ENCODE measurements at places on chromosomes 7 and 10. TPM values are rescaled to one million over a fixed set of nuclear protein-coding genes. Genes with fewer than 3 reads are reported as not detected.

- peaks cover 42% of the 10 kb centered on the region for H3K4me1 ChIP-seq
- H3K4me3 ChIP-seq, result peak overlapping the region; percentile 90
Measured at GRCh38 chr7:98281757-98282606, 496 bp downstream of the BRI3 start.

Gene DLX5
- not detected for total RNA-seq

Gene OR2A5
- not detected for total RNA-seq

GRCh38 chr7:105178928-105179541 lies 165.0 kb downstream of the KMT2E start:
- H3K4me1 ChIP-seq, result peaks cover 15% of the 10 kb centered on the region
- no peak for DNase-seq
- H3K27ac ChIP-seq, result no peak overlapping the region
- H3K27me3 ChIP-seq, result no peaks in the 10 kb centered on the region
- no peak overlapping the region for H3K4me3 ChIP-seq

Gene CFTR
- total RNA-seq, result 0.06 TPM

GRCh38 chr7:151272877-151273276 lies 24.4 kb upstream of the SMARCD3 start:
- H3K4me1 ChIP-seq, result peaks cover 2% of the 10 kb centered on the region
- H3K27ac ChIP-seq, result no peak overlapping the region
- no peak for DNase-seq
- no peaks in the 10 kb centered on the region for H3K27me3 ChIP-seq
- no peak overlapping the region for H3K4me3 ChIP-seq

GRCh38 chr10:44946205-44946604 lies 13.4 kb upstream of the RASSF4 start:
- H3K36me3 ChIP-seq, result no peaks in the 10 kb centered on the region
- H3K4me3 ChIP-seq, result no peak overlapping the region
- DNase-seq, result no peak
- peaks cover 12% of the 10 kb centered on the region for H3K4me1 ChIP-seq

DNA sequence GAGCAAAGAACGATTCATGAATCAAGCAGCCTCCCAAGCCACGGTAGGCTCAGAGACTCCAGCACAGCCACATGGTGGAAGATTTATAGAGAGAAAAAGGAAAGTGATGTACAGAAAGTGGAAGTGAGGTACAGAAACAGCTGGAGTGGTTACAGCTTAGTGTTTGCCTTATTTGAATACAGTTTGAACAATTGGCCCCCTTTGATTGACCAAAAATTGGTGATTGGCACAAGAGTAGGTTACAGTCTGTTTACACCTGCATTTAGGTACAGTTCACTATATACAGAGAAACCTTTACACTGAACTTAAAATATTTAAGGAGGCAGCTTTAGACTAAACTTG lies 136.4 kb upstream of the ASAH2 start:
- H3K4me1 ChIP-seq, result peaks cover 23% of the 10 kb centered on the region
- no peak overlapping the region for H3K4me3 ChIP-seq
- DNase-seq, result no peak
- no peaks in the 10 kb centered on the region for H3K27me3 ChIP-seq

Gene SFRP5
- total RNA-seq, result not detected

GRCh38 chr7:78220754-78221153 lies 422.2 kb downstream of the PHTF2 start:
- H3K27me3 ChIP-seq, result no peaks in the 10 kb centered on the region
- no peaks in the 10 kb centered on the region for H3K4me1 ChIP-seq
- H3K36me3 ChIP-seq, result no peaks in the 10 kb centered on the region
- no peak overlapping the region for H3K27ac ChIP-seq
- DNase-seq, result no peak
- H3K4me3 ChIP-seq, result no peak overlapping the region

Gene EN2
- total RNA-seq, result 0.36 TPM

Gene C7orf57
- not detected for total RNA-seq

- peak overlapping the region; percentile 91 for H3K27ac ChIP-seq
- H3K27me3 ChIP-seq, result no peaks in the 10 kb centered on the region
- no peak overlapping the region for H3K4me3 ChIP-seq
- H3K4me1 ChIP-seq, result peaks cover 58% of the 10 kb centered on the region
- peak; percentile 69 for DNase-seq
- H3K36me3 ChIP-seq, result no peaks in the 10 kb centered on the region
Measured at GRCh38 chr10:72308320-72308987, 34.7 kb downstream of the DDIT4 start.

DNA sequence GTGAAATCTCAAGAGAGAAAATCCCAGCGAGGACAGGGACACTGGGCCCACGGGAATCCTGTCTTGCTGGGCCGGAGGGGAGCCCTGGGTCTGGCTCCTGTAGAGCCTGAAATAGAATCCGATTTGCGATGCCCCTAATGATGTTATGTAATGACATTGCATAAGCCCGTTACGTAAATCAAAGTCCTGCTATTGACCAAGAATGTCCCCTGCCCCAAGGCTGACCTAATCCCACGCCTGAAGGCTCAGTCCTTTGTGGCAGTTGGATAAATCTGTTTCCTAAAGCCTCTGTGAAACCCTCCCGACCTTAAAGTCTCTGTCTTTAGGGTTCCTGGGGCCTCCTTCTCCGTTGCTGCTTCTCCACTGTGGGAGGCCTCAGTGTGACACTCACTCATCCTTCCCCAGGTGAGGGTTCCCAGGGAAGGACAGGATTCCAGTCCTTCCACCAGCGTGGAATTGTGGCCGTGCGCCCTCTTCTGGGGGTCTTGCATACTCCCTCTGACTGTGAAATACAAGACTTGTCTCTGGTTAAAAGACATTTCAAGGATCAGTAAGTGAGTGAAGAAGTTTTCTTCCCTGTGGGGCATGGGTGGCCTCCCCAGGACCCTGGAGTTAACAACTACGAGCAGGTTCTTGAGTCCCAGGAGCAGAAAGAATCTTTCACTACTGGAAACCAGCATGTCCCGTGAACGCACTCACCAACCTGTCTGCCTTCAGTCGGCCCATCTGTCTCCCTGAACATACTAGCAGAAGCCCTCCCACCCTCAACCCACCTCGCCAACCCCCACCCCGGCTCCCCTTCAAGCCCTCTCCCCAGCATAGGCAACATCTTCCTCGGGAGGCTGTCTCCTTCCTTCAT lies 19.8 kb downstream of the ZNF467 start:
- no peak overlapping the region for H3K27ac ChIP-seq
- no peak for DNase-seq
- H3K27me3 ChIP-seq, result no peaks in the 10 kb centered on the region
- peaks cover 7% of the 10 kb centered on the region for H3K4me1 ChIP-seq
- no peak overlapping the region for H3K4me3 ChIP-seq

Data from psoas muscle (tissue), 8 donors.